ENCODE measurements at places on chromosomes 1 and 21. TPM values are rescaled to one million over a fixed set of nuclear protein-coding genes. Genes with fewer than 3 reads are reported as not detected.

DNA sequence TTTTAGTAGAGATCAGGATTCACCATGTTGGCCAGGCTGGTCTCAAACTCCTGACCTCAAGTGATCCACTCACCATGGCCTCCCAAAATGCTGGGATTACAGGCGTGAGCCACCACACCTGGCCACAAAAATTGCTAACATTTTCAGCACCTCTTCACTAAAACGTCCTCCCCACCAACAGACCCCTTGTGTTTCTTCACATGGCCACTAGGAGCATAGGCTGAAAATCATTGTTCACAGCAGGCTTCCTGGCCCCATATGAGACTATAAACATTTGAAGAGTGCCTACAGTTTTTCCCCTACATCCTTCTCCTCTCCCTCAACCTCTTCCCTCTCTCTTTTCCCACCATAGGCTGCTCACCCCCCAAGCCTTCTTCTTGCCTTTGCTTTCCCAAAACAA lies 28.0 kb upstream of the SFPQ start:
- H3K27ac ChIP-seq: no peak overlapping the region
- H3K4me3 ChIP-seq: no peak overlapping the region
- H3K4me1 ChIP-seq: no peaks in the 10 kb centered on the region
- no peak for DNase-seq

DNA sequence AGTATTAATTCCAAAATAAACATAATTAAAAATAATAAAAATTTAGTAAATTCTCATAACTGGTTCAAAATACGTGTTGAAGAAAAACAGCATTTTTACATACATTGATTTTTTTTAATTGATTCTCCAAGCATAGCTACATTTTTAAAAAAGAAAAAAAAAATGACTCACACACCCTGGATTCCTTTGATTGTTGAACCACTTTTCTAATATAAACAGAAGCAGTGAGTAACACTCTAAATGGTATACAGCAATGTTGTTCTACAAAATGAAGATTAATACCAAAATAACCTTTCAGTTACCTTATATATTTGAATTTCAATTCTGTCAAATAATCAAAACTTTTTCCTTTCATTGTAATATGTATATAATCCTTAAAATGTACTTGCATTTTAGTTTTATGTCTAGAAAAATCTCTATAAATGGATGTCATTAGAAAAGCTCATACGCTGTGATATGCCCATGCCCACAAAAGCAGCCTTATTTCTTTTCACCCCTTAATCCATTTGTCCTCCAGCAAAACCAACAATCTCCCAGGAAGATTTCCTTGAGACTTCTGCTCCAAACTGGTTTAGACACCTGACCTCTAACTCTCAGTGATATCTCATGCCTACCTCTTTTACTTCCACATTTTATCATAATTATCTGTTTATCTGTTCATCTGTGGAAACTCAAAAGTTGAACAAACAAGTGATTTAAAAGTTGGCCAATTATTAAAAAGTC lies 246.4 kb upstream of the NR5A2 start:
- H3K27ac ChIP-seq: no peak overlapping the region
- no peak overlapping the region for H3K4me3 ChIP-seq

EFNA1 gene
- 0.91 TPM for total RNA-seq

DNA sequence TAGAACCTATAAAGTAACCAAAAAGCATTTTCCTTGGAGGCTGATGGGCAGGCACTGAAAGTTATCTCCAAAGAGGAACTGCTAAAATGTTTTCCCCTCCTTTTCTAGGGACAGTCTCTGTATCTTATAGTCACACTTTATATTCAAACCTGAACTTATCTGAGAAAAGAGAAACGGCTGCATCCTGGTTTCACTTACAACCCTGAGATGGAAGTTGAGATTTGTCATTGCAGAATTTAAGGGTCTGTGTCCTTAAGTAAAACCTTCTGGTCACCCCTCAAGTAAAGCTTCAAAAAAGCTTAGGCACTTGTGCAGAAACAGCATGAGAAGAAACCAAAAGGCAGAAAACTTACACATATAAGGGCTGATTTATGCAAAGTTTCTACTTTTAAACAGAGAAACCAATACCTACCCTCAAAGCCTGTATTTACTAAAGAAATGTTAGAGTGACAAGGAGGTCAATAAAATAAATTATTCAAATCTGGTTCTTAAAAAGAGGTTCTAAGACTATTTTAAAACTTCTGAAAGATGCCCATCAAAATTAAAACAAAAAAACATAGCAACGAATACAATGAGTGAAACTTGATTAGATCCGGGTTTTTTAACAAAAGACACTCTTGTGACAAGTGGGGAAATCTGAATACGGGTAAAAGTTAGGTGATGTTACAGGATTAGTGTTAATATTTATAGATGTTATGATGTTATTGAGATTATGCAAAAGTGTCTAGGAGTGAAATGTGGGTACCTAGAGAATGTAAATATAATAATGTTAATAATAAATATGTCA lies 9.9 kb downstream of the CD58 start:
- no peaks in the 10 kb centered on the region for H3K27me3 ChIP-seq
- no peak overlapping the region for H3K4me3 ChIP-seq
- no peak for DNase-seq
- H3K4me1 ChIP-seq: peaks cover 8% of the 10 kb centered on the region
- H3K27ac ChIP-seq: no peak overlapping the region

DNA sequence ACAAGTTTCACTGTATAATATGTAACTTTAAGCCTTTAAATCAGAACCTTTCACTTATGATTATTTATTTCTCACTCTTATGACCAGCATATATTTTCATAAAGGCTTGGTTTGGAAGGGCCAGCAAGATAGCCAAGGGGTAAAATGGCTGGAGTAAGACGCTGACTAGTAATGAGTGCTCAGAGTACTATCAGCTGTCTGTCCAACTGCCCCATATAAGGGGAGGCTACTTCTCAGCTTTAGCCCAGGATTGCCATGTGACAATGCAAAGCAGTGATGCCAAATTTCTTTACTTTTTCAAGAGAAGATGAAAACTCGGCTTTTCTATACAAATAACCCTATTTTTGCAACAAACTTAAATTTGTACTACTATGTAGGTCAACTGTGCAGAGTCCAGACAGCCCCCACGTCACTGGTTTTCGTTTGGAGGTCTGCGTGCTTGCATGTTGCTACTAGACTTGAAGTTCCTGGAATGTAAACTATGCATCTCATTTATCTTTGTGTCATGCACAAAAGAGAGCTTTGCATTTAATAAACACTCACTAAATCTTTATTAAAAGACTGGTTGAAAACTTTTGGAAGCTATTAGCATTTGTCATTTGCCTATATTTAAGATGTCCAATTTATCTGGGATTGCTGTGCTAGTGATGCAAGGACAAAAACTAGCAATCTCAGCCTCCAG lies 110.4 kb downstream of the TNFSF18 start:
- no peaks in the 10 kb centered on the region for H3K27me3 ChIP-seq
- peak; percentile 83 for DNase-seq
- no peak overlapping the region for H3K4me3 ChIP-seq

- peak; percentile 66 for DNase-seq
- H3K36me3 ChIP-seq: no peaks in the 10 kb centered on the region
- no peak within 1 kb of the TSS for H3K27ac ChIP-seq
- 0 out of 2 replicates have a peak, but pooled peaks cover 5% of the 10 kb centered on the region for H3K27me3 ChIP-seq
Observed at GRCh38 chr21:31343680-31344480, at the start of gene TIAM1. TIAM1 (minus strand) TSS chr21:31344261; CDS start chr21:31266972, 77,289 bp downstream.

TNFSF4 gene
- total RNA-seq: 0.16 TPM

DNA sequence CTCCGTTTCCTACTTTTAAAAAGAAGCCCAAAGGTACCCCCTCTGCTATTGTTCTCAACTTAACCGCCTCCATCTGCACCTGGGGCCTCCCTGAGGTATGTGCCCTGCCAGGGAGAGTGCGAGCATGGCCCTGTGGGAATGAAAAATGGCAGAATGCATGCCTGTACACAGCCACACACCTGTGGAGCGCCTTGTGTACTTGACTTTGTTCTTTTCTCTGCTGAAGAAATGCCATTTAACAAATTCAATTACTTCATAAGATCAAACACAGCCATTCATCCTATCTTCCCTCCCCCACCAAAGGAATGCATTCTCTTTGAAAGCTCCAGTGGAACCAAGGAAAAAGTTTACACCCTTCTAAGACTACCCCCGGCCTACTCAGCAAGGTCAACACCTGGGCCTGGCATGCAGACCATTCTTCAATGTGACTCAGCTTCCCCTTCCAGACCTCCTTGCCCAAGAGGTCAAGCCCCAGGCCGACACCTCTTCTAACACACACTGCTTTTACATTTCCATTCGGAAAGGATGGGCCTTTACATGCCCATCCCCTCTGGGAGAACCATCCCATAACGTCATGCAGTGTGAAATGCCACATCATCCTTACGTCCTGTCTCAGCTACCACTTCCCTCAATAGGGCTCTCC lies 123.7 kb downstream of the SMYD2 start:
- H3K36me3 ChIP-seq: peaks cover 49% of the 10 kb centered on the region
- peak overlapping the region; percentile 93 for H3K27ac ChIP-seq
- H3K27me3 ChIP-seq: no peaks in the 10 kb centered on the region
- DNase-seq: peak; percentile 83
- H3K4me1 ChIP-seq: peaks cover 46% of the 10 kb centered on the region

DNA sequence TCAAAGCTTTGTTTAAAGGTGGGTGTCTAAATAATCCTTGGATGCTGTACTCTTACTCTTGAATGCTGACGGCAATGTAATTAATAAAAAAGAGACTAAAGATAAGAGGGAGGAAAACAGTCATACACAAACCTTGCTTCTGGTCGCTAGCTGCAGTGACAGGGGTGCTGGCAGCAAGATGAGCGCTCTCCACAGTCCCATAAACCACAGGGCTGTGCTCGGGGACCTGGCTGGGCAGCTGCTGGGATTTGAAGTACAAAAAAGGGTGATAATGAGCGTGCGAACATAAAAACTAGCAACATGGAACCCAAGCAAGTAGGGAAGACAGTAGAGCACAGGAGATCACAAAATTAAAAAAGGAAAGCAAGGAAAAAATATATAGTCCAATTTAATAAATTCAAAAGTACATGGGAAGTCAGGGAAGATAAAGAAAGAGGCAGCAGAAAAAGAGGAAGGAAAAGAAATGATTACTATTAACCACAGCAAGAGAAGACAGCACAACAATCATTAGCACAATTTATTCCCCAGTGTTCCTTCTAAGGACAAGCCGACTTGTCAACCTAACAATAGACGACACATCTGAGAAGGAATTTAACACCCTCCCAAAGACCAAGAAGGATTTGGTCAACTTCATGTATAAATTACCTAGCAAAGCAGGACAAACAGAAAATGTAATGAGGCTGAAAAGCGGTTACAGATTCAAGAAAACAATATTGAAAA lies 162.9 kb upstream of the HP1BP3 start:
- no peaks in the 10 kb centered on the region for H3K27me3 ChIP-seq
- no peaks in the 10 kb centered on the region for H3K4me1 ChIP-seq
- no peak for DNase-seq
- no peak overlapping the region for H3K27ac ChIP-seq
- no peak overlapping the region for H3K4me3 ChIP-seq

DNA sequence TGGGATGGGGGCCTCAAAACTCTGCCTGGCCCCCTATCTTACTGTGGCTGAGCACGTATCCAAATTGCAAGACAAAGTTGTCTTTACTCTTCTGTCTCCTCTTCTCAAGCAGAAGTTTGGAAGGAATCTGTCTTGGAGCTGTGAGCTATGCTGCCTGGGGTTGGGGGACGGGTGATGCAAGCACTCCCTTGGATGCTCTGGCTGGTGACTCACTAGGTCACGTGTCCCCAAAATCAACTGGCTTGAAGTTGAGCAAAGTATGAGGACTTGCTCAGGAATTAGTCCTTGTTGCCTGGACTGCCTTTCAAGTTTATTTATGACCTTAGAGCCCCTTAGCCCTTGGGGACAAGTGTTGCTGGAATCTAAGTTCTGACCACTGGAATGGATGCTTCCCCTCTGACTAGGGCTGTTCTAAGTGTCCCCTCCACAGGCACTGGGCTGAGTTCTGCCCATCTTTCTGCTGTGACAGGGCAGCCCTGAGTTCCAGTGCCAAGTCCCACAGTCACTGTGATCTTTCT lies 269.5 kb downstream of the HHAT start:
- H3K27me3 ChIP-seq: no peaks in the 10 kb centered on the region
- H3K4me1 ChIP-seq: peaks cover 24% of the 10 kb centered on the region
- H3K4me3 ChIP-seq: no peak overlapping the region
- peak; percentile 86 for DNase-seq
- H3K27ac ChIP-seq: peak overlapping the region; percentile 96

NOTCH2NLA gene
- total RNA-seq: 44.7 TPM

- DNase-seq: no peak
- H3K27ac ChIP-seq: no peak overlapping the region
- no peaks in the 10 kb centered on the region for H3K27me3 ChIP-seq
Observed at GRCh38 chr1:14238472-14239307, 359.8 kb upstream of the KAZN start.

DNA sequence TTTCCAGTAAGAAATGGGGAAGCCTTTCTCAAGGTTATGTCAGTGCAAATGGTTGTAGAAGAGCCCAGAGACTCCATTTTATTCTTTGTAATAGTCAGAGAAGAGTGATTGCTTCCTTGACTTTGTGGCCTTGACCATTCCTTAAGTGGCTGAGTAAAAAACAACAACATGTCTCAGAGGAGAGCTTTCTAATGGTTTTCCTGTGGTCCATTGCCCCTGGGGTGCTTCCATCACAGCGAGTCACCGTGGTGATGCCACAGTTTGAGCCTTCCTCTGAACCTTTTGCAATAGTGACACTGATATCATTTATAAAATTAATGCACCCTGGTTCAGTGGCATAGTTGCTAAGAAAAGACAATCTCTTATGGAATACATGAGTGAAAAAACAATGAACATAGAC lies 38.6 kb downstream of the PAPPA2 start:
- no peak for DNase-seq
- no peak overlapping the region for H3K4me3 ChIP-seq
- H3K27me3 ChIP-seq: 0 out of 2 replicates have a peak, but pooled peaks cover 4% of the 10 kb centered on the region
- no peaks in the 10 kb centered on the region for H3K36me3 ChIP-seq
- H3K4me1 ChIP-seq: no peaks in the 10 kb centered on the region

DNA sequence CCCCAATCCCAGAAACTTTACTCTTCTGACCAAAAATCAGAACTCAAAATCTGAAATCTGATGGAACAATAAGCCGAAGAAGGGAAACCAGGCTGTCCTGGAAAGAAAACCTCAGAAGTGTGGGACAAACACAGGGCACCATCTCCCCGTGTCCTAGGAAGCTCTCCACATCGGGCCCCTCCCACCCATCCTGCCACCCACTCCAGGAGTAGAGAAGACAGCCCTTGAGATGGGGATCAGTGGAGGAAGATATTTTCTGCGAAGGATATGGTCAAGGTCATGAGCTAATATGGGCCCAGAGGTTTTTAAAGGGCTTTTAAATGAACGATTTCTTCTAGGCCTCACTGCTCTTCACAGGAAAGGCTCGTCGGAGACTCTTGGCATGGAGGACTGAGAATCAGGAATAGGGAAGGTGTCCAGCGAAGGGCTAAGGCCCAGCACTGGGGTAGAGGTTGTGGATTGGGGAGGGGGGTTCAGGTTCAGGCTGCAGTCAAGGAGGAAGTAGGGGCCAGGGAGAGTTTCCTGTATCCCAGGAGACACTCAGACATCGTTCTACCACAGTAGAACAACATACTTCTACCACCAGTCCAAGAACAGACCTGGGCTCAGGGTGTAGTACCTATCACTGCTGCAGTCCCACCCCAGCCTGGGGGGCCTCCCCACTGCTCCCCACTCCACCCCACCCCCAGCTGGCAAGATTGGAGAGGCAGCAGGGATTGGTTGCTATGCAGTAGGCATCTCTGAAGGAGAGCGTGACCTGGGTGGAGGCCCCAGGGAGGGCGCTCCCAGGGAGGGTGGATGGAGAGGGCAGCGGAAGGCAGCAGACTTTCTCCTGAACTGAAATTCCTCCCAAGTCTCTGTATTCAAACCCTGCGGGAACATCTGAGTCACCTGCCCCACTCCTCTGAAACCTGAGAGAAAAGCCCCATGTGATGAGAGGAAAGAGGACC lies 1.2 kb upstream of the S100A5 start:
- no peak overlapping the region for H3K27ac ChIP-seq
- no peak for DNase-seq
- no peaks in the 10 kb centered on the region for H3K27me3 ChIP-seq

Data from SJSA1 (cell line).